Omental fat pad (tissue), 4 donors: ENCODE measurements at places on chromosomes 11 and 22. TPM values are rescaled to one million over a fixed set of nuclear protein-coding genes. Genes with fewer than 3 reads are reported as not detected.

- no peak for DNase-seq
Measured at GRCh38 chr11:103888541-103888951, 147.9 kb upstream of the DDI1 start.

DNA sequence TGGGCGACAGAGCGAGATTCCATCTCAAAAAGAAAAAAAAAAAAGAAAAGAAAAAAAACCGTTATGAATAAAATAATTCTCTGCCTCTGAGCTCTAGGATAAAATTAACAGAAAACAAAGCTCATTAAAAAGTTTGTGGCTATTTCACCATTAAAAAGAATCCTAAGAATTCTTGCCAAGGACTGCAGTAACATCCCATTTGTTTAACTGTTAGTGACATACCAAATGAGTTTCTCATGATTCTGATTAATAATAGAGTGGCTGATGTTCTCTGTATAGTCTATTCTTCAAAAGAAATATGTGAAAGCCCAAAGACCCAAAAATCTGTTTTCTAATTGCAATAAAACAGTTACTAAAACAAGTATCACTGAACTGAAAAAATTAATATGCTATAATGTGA lies 19.7 kb downstream of the CLNS1A start:
- DNase-seq = no peak

DNA sequence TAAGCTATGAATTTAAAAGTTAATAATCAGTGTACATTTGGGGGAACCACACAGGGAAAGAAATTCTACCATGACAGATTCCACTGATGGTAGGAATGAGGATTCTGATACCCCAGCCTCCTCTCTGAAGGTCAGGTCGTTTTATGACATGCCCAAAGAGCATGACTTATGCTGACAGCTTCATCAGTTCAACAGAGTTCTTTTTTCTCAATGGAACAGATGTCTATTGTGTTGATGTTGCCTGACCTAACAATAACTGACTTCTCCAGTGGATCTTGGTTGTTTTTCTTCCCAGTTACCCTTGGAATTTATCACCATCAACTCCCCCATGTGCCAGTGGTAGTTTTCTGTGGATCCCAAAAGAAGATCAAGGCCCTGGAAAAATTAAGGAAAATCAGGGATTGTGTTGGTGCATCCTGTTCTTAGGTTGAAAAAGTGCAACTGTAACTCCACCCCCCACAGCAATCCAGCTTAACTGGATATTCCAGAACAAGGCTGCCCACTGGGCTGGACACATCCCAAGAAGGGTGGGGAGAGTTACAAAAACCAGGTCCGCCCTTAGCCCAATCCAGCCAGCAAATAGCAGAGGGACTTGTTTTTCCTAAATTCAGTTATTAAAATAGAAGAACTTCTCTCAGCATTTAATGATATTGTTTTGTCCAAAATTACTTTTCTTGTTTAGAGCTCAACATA lies 31.5 kb upstream of the CAT start:
- DNase-seq = no peak

DNA sequence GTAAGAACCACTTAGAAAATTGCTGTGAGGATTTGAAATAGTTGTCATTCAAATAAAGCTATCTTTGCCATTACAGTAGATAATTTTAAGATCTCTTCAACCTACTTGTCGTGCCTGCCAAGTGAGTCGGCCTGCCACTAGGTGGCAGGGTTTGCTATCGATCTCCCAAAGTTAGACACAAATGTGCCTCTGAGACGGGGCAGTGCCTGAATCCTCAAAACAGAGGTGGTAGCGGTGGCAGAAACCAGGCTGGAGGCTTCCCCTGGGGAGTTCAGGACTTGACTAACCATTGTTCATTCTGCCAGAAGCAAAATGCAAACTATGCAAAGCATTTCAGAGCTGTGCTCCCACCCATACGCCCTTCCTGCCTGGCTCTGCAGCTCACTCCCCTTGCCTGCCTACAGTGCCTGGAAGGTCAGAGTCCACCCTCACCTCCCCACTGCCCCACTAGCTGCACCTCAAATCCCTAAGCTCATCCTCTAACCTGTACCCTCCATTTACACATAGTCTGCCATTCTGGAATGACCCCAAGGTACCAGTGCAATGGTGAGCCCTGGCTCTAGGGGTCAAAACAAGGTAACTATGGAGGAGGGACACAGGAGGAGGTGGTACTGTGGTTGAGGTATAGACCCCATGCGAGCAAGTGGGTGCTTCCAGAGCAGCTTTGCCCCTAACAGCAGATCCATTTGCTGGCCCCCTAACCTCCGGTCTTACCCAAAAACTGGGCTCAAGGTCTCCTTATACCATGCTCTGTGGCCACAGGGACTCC lies 82.1 kb downstream of the C11orf58 start:
- DNase-seq = peak; percentile 55

The HBG2 gene
- 2.1 TPM for total RNA-seq
